ENCODE measurements at places on chromosomes 3 and 15.

DNA sequence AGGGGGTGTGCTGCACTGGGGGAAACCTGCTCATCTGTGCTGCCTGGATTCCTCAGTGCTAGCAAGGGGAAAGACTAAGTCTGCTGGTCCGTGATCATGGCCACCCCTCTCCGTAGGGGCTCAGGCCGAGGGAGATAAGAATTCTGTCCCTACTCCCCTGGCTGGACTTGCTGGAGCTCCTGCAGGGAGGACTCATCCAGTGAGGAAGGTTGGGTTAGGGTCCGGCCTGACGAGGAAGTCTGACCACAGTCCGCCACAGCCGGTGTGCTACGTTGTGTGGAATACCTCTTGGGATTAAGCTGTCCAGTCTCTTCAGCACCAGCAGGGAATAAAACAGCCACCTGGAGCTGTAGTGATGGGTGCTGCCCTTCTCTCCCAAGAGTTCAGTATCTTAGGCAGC, 1309.1 kb upstream of the CADM2 start:
- DNase-seq, result no peak

- no peak for DNase-seq
Measured at GRCh38 chr3:156317462-156318074, 197.2 kb downstream of the KCNAB1 start.

GRCh38 chr15:91142106-91142744, 42.2 kb downstream of the SV2B start:
- no peak for DNase-seq

- DNase-seq, result no peak
Measured at GRCh38 chr3:124775877-124776276, 45.6 kb downstream of the UMPS start.

DNA sequence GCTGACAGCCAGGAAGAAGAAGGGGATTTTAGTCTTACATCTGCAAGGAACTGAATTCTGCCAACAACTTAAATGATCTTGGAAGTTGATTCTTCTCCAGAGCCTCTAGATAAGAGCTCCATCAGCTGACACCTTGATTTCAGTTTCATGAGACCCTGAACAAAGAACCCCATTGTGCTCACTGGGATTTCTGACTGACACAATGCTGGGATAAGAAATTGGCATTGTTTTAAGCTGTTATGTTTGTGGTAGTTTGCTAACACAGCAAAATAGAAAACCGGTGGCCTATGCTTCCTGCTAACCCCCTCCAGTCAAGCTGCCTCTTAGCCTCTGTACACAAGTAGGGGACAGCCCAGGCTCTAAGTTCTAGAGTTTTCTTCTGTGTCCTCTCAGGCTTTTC, 36.2 kb downstream of the MASP1 start:
- DNase-seq, result no peak

Measured in CMK (cell line).